ENCODE measurements at places on chromosomes 6 and 20. TPM values are rescaled to one million over a fixed set of nuclear protein-coding genes. Genes with fewer than 3 reads are reported as not detected.
A peak's percentile ranks its signal among the peaks of the same experiment; 100 is the strongest.

- no peak for DNase-seq
These were observed 85.0 kb downstream of the FNDC1 start for GRCh38 chr6:159254186-159254585.

TMEM200A gene
- 0.34 TPM for polyA plus RNA-seq

POM121L2 gene
- 0.01 TPM for polyA plus RNA-seq

ZNF337 gene
- polyA plus RNA-seq, result 17.0 TPM

NHLRC1 gene
- not detected for polyA plus RNA-seq

GRCh38 chr6:130908188-130908587 is 81.0 kb downstream of the SMLR1 start:
- no peak for DNase-seq

- no peak for DNase-seq
These were observed 84.9 kb upstream of the ASF1A start for GRCh38 chr6:118808793-118809638.

BPI gene
- not detected for polyA plus RNA-seq

- no peak for DNase-seq
These were observed 206.3 kb downstream of the QKI start for GRCh38 chr6:163620670-163621330.

- no peak for DNase-seq
These were observed 7.3 kb upstream of the FAM209A start for GRCh38 chr20:56517211-56517610.

- peak; percentile 38 for DNase-seq
These were observed 3.5 kb downstream of the FOXS1 start for GRCh38 chr20:31841928-31842327.

ELOVL4 gene
- not detected for polyA plus RNA-seq

- no peak for DNase-seq
These were observed 25.4 kb downstream of the NDRG3 start for GRCh38 chr20:36720510-36720909.

DNA sequence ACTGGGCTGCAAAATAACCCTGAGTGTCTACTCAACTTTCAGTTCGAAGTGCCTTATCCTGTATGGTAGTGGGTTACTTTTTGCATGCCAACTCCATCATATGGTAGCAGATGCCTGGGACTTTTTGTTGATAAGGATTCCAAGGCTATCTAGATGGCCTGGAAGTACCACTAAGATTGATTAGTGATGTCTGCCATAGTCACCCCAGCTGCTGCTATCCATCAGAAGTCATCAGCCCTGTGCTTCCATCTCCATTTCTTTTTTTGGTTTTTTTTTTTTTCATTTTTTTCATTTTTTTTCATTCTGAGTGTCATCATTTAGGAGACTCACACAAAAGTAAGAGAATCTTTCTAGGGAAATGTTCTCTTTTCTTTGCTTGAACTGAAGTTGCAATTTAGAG is 217.4 kb upstream of the PLCB4 start:
- DNase-seq, result no peak

DNA sequence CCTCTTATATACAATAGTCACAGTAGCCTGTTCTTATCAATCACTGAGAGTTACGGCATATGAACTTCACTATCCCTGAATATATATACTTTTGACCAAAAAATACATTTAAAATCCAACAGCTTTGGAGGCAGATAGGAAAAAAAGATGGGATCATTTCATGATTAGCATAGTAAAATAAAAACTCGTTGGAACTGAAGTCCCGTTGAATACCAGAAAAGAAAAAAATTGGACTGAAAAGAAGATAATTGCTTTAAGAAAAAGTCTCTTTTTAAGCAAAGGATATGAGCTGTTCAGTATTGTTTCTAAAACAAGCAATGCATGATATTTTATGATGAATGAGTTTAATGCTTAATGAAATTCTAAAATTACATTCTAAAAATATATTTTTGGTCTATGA is 4.4 kb upstream of the FILIP1 start:
- DNase-seq, result no peak

GRCh38 chr6:75643173-75643572 is 41.5 kb downstream of the SENP6 start:
- no peak for DNase-seq

- DNase-seq, result no peak
These were observed 125.0 kb downstream of the ZDHHC14 start for GRCh38 chr6:157505912-157506491.

DNA sequence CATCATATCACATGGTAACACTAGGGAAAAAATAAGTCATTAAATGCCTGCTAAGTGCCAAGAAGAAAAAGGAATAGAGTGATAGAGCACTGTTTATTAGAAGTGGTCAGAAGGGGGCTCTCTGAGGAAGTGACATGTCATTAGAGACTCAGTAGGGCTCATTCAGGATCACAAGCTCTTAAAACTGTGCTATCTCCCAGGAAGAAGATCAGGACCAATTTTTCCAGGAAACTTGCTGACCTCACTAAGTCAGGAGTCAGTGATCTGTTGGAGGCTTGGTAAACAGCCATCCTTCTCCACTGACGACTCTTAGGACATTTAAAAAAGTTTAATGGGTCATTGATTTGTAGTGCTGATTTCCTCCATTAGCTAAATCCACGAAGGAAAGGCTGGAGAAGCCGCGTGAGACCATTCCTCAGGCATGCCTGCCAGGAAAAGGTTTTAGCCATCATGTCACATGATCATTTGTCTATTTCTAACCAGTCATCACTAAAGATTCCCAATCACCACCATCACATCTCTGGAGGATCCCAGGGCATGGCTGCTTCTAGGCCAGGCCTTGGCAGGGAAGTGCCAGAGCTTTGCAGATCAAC is 5.9 kb upstream of the PTPN1 start:
- DNase-seq, result peak; percentile 37

- peak; percentile 69 for DNase-seq
These were observed 7.5 kb downstream of the CCM2L start for GRCh38 chr20:32017711-32018251.

- no peak for DNase-seq
These were observed 209.5 kb downstream of the FNDC1 start for GRCh38 chr6:159378411-159379328.

- DNase-seq, result no peak
These were observed 179.9 kb upstream of the TAB2 start for GRCh38 chr6:149137594-149137993.

GRCh38 chr6:84581494-84582259 is 182.7 kb downstream of the TBX18 start:
- DNase-seq, result no peak

- no peak for DNase-seq
These were observed 29.8 kb downstream of the PDYN start for GRCh38 chr20:1964061-1964460.

CDH4 gene
- polyA plus RNA-seq, result not detected

AKAP7 gene
- 2.5 TPM for polyA plus RNA-seq

ANKEF1 gene
- 3.1 TPM for polyA plus RNA-seq

DNA sequence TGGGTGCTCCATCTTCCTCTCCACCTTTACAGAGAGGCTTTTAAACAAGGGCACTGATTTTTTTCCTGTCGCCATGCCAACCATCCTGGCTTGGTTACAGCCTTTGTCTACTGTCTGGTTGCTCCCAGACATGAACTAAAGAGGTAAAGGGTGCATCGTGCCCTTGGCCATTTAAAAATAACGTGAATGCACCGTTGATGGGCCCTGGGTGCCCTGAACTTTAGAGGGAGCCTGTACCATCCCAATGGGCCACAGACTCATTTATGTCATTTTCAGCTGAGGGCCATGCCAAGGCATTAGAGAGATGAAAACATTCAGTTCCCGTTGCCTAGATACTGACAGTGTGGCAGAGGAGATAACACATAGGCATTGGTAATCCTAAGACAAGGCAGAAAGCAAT is 23.3 kb downstream of the TMC2 start:
- DNase-seq, result no peak

TMEM244 gene
- not detected for polyA plus RNA-seq

DNA sequence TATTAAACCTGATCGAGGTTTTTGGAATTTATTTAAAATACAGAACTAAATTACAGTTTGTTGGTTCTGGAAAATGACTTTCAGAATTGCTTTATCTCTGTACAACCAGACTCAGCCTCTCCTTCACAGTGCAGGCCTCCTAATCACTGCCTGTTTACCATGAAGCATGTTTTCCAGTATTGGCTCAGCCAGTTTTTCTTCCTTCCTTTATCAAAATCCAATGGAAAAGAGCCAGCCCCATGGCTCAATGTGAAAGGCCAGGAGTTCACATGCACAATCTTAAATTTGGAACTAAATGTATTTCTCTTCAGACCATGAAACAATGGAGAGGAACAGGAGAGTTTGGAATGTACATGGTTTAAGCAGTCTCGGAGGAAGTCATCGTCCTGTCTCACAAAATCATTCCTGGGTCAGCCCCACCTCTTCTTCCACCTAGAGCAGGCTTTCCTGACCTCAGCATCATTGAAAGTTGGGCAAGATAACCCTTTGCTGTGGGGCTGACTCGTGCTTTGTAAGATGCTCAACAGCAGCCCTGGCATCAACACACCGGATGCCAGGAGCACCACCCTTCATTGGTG is 680.9 kb upstream of the AGPAT4 start:
- DNase-seq, result no peak

GRCh38 chr6:167153521-167153959 is 4.2 kb downstream of the GPR31 start:
- DNase-seq, result peak; percentile 15

GRCh38 chr6:166236596-166236995 is 68.9 kb upstream of the TBXT start:
- no peak for DNase-seq

- no peak for DNase-seq
These were observed 124.2 kb downstream of the FHL5 start for GRCh38 chr6:96687121-96687520.
